Stimulated activated CD4-positive, alpha-beta T cell treated with anti-CD3 and anti-CD28 coated beads, Interleukin-12 subunit alpha, Interleukin-12 subunit beta, amount 100 ng/mL, for 4 hours (primary cell): ENCODE measurements at places on chromosomes 16 and 17.

DNA sequence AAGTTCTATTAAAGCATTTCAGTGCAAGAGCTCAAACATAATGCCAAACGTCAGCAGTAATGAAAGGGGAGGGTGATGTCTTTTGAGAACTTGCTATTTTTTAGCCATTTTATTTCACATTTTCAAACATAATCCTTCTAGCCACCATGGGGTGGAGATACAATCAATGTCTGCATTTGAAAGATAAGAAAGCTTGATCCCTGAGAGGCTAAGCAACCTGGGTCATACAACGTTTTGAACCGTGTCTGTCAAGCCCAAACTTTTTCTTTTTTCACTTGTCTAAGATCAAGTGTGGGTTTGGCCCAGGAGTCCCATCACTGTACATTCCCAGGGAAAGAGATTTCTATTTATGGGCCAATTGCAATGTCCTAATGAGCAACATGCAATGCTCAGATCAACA, 331.1 kb downstream of the SLC39A11 start:
- DNase-seq = no peak

DNA sequence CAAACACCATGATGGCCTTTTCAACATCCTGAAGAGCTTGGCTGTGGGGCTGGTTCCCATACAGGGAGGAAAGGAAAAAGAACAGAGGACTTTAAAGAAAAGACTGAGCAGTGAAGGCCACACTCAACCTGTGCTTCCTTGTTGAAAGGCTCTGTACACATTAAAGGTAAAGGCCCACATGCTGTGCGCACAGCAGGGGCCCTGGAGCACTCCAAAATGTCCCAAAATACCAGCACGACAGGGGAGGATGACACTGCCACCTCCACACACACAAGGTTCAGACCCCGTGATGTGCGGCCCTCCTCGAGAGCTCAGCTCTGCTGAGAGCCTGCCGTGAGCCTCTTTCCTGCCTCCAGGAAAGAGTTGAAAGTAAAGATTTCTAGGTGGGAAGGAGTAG, 36.5 kb downstream of the FANCA start:
- DNase-seq = no peak

DNA sequence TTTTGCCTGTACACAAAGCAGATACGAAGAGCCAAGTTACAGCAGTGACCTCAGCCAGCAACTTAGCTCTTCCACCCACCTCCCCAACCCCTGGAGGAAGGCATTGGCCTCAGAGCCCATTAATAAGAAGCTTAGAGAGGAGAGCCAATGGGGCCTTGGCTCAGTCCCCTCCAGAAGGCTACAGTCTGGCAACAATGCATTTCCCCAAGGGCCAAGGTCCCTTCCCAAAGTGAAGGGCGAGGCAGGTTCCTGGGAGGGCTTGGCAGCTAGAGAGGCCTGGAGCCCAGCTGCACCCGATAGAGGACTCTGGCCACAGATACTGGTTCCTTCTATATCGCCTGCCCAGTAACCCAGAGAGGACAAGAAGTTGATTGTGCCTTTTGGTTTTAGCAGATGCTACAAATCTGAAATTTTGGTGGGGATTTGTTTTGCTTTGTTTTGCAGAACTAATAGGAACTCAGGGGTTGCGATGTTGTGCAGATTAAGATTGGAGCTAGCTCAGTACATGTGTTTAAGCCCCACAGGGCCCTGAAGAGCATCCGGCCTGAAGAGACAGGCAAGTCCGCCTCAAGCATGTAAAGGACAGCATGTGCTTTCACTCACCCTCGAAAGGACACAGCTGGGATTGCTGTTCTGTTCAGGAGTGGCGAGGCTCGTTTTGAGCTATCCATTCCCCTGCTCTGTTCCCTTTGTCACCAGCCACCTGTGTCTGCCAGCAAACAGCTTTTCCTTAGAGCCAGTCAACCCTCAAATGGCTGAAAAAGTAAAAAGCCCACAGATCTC, 12.0 kb upstream of the PNPO start:
- DNase-seq = no peak

GRCh38 chr17:43591001-43591400, 44.9 kb upstream of the ETV4 start:
- DNase-seq = no peak

GRCh38 chr17:51598824-51599223, 338.5 kb downstream of the UTP18 start:
- DNase-seq = no peak

GRCh38 chr17:77042476-77043231, 98.1 kb upstream of the SEC14L1 start:
- no peak for DNase-seq
